GM10248 (cell line): ENCODE measurements at places on chromosomes 7 and 10.

- DNase-seq = no peak
Measured at GRCh38 chr10:14397066-14397465, 66.3 kb upstream of the FRMD4A start.

DNA sequence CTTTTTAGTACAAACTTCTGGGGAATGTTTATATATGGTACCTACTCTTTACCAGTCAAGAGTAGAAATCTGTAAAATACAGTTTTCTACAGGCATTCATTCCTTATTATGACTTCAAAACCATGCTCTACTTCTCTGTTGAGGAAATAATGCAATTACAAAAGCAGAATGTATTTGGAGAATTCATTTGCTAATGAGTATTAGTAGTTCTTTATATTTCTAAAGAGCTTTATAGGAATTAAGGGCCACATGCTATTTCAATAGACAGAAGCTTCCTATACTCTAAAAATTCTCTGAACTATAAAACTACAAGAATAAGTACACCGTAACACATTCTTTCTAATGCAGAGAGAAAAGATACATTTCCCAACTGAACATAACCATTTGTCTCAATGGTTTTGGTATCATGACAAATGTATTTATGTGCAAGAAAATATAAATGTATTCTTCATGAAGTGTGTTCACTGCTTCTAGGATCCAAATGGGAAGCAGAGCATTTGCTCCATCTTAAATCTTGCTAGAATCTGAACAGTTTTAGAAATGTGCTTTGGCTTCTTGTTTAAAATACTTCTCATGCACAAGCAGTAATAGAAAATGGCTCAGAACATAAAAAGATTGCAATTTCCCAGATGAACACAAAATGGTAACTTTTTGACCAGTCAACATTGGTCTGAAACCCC, 21.8 kb downstream of the CDK1 start:
- no peak for DNase-seq

DNA sequence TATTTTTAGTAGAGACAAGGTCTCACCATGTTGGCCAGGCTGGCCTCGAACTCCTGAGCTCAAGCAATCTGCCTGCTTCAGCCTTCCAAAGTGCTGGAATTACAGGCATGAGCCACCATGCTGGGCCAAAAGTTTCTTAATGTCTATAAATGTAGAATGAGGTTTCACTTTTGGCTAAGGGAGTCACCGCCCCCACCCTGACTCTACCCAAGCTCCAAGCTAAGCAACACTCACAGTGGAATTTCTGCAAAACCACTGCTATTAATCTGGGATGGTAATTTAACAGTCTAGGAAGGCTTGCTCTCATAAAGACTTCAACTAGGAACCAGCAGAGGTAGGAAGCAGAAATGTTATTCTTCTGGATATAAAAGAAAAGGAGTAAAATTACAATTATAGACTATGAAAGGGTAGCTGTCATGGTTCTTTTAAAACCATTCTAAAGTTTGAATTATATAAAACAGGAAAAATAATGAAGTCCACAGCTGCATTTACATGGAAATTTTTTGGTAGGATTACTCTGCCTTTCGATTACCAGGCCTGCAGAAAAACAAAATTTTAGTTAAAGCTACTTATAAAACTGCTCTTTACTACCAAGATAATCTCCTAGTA, 211.6 kb downstream of the SFMBT2 start:
- DNase-seq = no peak

DNA sequence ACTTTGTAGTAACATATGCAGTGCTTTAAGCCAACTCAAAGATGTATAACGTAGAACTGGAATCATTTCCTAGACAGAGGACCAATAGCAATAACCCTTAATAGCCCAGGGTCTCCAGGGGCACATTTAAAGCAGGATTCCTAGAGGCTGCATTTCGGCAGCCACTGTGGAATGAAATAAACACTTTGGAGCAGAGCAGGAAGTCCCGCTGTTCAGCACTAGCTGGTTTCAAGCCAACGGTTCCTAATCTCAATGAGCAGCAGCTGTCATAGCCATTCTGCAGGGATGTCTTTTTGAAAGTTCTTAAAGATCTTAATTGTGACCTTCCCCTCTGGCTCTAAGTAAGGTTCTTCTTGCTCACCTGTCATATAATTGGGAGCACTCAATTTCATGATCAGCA, 18.4 kb upstream of the MACROH2A2 start:
- DNase-seq = no peak

- DNase-seq = peak; percentile 46
Measured at GRCh38 chr7:128672927-128673517, 930 bp downstream of the GARIN1A start.

DNA sequence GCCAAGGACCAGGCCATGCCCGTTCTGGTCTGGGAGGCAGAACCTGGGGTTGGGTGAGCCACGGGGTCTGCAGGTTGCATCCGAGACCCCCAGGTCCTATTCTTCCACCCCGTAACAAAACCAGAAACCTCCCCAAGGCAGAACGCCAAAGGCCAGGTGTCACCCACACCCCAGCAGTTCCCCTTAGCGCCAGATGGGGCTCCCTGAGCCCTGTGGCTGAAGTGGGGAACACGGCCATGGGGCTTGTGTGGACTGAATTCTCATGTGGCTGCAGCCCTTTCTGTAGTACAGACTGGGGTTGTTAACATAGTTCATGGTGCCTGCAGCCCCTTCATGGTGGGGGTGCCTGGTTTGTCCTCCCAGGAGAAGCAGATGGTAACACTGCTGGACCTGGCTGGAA, 10.2 kb downstream of the BRI3 start:
- no peak for DNase-seq

DNA sequence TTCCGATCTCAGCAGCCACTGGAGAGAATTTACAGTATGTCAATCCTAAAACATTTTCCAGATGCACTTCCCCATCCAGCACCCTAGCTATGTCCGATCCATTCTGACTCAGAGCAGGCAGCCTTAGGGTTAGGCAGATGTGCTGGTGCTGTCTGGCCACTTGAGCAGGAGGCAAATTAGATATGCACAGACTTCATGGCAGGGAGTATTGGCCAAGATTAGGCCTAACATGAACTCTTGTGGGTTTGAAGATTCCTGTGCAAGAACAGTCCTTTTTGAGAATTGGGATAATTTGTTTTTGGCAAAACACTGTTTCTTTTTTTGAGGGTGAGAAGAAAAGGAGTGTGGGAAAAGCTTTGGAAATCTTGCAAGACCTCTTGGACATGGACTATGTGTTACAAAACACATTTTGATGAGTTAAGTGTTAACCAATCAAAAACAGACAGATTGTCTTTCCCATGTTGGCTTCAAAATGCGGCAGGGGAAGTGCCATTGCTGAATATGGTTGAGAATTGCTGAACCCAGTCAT, 218.6 kb upstream of the INHBA start:
- DNase-seq = no peak

DNA sequence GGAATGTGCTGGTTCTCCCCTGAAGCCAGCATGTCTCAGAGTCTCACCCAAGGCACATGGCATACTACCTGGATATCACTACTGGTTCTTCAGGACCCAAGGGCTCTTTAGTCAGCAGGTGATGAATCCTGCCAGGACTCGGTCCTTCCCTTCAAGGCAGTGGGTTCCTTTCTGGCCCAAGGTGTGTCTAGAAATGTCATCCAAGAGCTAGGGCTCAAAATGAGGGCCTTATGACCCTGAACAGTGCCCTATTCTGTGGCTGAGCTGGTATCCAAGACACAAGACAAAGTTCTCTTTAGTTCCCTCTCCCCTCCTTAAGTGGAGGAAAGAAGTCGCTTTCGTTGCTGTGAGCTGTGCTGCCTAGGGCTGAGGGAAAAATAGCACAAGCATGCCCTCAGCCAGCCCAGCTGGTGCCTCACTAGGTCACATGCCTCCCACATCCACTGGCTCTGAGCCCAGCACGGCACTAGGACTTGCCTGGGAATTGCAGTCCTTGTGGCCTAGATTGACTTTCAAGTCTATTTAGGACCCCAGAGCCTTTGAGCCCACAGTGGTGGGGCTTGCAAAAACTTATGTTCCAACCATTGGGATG, 106.0 kb downstream of the BMS1 start:
- DNase-seq = no peak

GRCh38 chr10:35784751-35785150, 142.7 kb upstream of the FZD8 start:
- no peak for DNase-seq

GRCh38 chr7:87878208-87878735, 2.0 kb downstream of the DBF4 start:
- no peak for DNase-seq

DNA sequence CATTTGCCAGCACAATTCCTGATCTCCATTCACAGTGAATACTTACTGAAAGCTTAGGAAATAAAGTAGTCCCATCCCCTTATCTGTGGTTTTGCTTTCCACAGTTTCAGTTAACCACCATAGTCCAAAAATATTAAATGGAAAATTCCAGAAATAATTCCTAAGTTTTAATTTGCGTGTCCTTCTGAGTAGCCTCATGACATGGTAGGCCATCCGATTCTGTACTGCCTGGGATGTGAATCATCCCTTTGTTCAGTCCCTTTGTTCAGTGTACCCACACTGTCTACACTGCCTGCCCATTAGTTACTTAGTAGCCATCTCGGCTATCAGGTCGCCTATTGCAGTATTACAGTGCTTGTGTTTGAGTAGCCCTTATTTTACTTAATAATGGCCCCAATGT, 14.2 kb downstream of the RAB11FIP2 start:
- DNase-seq = no peak
